ENCODE measurements at places on chromosomes 6 and 20. TPM values are rescaled to one million over a fixed set of nuclear protein-coding genes. Genes with fewer than 3 reads are reported as not detected.

Gene CNKSR3
- total RNA-seq: 18.2 TPM

- DNase-seq: no peak
Observed at GRCh38 chr20:32966382-32966781, 37.9 kb downstream of the SUN5 start.

Gene IL17A
- total RNA-seq: not detected

Gene MAVS
- 32.3 TPM for total RNA-seq

Gene GPX5
- not detected for total RNA-seq

GRCh38 chr6:160930547-160931377, 60.8 kb upstream of the MAP3K4 start:
- peak; percentile 42 for DNase-seq

Gene ILRUN
- total RNA-seq: 62.8 TPM

DNA sequence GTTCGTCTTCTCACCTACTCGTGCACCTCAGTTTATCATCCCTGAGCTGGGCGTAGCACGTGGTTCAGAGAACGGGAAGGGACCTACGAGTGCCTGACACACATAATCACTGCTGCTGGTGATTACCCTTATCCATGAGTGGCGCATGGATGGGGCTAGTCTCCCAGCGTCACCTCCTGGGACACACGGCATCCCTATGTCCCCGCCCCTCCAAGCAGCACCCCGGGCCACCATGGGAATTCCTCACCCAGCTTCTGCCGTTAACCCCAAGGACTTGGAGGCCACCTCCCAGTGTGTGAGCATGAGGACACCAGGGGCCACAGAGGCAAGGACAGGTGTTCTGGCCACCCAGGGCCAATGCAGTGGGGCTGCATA, 9.8 kb downstream of the CHRNA4 start:
- DNase-seq: no peak

DNA sequence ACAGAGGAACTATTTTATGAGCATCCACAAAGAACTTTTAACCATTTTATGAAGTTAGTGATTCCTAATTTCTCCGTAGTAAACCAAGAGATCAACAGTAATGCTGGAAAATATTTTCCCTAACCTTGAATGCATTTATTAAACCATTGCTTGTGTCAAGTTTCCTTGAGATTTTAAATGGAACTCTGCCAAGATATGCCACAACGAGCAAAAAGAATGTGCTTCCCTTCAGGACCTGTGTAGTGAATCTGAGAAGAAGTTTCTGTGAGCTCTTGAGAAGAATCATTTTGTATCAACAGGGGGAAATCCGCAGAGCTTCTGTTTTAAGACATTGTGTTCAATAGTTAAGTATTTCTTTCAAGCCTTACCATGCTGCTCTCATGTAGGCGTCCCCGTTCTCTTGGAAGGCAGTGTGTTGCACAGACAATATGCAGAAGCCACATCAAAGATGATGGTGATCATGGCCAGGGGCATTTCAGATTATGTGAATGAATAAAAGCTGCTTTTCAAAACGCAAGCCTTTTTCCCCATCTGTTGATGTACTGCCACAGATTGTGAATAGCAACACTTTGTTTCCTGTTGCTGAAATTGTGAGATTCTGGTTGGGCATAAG, 439.8 kb downstream of the BMP2 start:
- DNase-seq: no peak

All from Panc1 (cell line).